Kidney capillary endothelial cell (primary cell): ENCODE measurements at places on chromosomes 4 and X.

DNA sequence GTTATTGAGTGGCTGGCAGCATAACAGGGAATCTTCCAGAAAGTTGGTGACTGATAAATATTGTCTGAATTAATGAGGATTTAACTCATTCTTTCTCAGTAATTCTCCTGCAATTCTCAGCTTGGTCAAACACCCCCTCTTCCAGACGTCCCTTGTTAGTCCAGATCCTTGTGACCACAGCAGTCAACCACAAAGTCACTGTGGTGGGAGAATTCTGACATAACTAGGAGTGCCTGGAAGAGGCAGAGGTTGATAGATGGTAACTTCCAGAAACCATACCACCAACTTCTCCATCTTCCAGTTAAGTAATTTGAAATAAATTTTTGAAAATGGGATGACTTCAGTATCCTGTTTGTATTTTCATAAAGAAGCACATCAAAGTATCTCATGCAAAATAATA lies 90.1 kb downstream of the CEP44 start:
- DNase-seq: no peak

- peak; percentile 78 for DNase-seq
Measured at GRCh38 chrX:47190445-47191269, 3.0 kb upstream of the UBA1 start.

- no peak for DNase-seq
Measured at GRCh38 chr4:126404549-126404948, 1089.8 kb downstream of the FAT4 start.

- no peak for DNase-seq
Measured at GRCh38 chr4:44701037-44701436, 22.8 kb downstream of the GUF1 start.

DNA sequence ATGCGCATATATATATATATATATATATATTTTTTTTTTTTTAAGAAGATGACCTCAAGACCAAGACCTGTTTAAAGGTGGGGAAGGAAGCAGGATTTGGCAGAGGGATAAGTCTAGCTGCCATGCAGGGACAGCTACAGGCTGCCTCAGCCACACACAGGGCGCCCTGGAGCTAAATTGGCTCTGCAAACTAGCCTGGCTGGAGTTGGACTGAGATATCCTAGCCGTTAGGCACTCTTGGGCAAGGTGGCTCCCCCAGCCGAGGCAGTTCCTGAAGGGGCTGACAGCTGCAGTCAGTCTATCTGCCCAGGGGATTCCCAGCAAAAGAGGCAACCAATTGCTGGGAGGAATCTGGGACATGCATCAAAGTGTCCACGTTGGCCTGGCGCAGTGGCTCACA lies 21.9 kb downstream of the TRIML1 start:
- DNase-seq: no peak

DNA sequence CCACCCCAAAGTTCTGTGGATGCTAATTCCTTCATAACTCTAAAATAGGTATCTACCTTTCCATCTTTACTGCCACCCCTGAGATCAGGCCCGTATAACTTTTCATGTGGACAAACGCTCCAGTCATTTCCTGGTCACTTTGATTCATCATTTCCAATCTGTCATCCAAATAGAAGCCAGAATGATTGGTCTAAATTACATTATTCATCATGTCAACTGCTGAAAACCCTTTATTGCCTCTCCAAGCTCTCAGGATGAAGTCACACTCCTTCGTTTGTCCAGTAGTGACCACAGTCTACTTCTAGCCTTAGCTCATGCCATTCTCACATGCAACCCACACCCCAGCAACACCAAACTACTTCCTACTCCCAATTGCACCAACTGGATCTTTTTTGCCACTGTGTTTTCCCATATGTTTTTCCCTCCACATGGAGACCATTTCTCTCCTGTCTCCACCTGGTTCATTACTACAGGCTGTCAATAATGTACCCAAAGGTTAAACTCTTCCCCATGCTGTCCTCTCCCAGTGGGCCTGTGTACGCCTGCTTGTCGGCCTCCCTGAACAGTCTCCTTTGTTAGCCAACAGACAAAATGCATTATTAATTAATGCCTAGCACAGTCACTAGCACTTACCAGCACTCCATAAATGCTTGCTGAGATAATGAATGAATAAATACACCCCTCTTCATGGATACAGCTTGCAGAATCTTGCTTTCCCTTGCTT lies 382.6 kb upstream of the NOCT start:
- no peak for DNase-seq

DNA sequence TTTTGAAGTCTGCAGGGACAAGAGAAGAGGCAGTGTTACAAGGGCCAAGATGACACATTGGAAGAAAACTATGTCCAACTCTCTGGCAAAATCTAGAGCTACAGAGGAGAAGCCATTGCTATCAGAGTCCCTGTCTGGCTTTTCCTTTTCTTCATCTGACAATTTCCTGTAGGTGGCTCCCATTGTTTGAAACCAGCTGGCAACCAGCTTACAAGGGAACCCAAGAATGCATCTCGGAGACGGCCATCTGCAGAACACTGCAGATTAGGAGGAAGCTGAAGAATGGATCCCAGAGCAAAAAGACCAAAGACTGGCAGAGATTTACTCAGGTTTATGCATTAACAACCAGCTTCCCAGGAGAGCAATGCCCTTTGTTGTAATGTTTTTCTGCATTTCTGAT lies 216.2 kb upstream of the CTSO start:
- DNase-seq: peak; percentile 9

GRCh38 chrX:120310861-120311726 lies at the start of gene TMEM255A:
Gene TMEM255A, minus strand, starts transcription at chrX:120311461. Its CDS starts 152 bp downstream, at chrX:120311309.
- DNase-seq: no peak

DNA sequence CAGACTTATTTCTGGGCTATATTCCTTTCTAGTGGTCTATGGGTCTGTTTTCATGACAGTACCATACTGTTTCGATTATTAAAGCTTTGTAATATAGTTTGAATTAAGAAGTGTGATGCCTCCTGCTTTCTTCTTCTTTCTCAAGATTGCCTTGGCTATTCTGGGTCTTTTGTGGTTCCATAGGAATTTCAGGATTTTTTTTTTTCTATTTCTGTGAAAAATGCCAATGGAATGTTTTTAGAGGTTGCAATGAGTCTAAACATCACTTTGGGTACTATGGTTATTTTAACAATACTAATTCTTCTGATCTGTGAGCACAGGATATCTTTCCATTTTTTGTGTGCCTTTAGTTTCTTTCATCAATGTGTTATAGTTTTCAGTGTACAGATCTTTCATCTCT lies 204.3 kb upstream of the HCCS start:
- no peak for DNase-seq

- DNase-seq: peak; percentile 17
Measured at GRCh38 chrX:28108186-28108945, 127.1 kb upstream of the DCAF8L1 start.

- DNase-seq: peak; percentile 37
Measured at GRCh38 chr4:11805842-11806241, 377.1 kb upstream of the HS3ST1 start.

DNA sequence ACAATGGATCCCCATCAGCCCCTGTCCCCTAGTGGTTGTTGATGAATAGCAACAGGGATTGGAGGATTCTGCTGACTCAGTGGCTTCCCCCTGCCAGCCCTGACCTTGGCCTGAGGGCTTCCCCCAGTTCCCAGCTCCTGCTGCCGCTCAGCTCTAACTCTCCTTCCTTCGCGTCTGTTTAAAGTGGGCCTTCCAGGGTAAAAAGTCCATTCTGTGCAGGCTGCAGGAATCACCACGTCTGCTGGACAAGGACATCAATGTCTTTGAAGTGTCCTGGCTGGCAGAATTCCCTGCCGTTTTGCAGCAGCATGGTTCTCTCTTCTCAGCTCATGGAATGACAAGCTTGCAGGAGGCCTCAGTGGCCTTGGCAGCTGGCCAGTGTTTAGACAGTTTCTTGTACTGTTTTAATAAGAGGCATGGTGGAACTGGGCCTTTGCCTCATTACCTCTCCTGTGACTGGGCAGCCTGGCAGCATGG lies 152.5 kb upstream of the STX18 start:
- DNase-seq: no peak

DNA sequence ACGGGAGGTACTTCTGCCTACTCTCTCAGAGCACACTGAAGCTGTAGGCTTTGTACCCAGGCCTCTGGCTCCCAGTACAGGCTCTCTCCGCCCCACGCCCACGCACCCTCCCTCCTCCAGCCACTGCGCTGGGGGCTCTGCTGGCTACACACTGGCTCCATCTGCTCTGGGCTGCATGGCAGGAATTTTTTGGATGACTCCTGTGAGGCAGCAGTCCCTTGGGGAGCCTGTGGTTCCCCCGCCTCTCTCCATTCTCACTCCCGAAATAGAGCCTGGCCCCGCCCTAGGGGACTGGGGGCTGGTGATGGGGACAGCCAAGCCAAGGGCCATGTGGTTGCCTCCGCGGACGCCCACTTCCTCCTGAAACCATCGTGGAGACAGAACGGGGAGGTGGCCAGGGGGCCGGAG lies 58.1 kb upstream of the ADRA2C start:
- DNase-seq: no peak

DNA sequence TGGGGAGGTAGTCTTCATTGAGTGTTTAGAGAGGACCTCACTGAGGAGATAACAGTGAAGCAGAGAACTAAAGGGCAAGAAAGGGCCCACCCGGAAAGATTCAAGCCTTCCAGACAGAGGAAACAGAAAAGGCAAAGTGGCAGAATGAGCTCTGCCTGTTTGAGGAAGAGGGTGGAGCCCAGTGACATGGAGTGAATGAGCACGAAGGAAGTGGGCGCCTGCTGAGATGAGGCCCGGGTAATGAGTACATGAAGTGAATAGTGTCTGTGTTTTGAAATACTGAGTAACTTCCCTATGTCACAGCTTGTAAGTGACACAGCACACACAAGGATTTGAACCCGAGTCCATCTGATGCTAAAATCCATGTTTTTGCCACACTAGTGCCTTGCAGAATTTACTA lies 32.5 kb upstream of the TLR2 start:
- DNase-seq: peak; percentile 41

GRCh38 chrX:22134681-22135080 lies 102.6 kb downstream of the PHEX start:
- peak; percentile 47 for DNase-seq

DNA sequence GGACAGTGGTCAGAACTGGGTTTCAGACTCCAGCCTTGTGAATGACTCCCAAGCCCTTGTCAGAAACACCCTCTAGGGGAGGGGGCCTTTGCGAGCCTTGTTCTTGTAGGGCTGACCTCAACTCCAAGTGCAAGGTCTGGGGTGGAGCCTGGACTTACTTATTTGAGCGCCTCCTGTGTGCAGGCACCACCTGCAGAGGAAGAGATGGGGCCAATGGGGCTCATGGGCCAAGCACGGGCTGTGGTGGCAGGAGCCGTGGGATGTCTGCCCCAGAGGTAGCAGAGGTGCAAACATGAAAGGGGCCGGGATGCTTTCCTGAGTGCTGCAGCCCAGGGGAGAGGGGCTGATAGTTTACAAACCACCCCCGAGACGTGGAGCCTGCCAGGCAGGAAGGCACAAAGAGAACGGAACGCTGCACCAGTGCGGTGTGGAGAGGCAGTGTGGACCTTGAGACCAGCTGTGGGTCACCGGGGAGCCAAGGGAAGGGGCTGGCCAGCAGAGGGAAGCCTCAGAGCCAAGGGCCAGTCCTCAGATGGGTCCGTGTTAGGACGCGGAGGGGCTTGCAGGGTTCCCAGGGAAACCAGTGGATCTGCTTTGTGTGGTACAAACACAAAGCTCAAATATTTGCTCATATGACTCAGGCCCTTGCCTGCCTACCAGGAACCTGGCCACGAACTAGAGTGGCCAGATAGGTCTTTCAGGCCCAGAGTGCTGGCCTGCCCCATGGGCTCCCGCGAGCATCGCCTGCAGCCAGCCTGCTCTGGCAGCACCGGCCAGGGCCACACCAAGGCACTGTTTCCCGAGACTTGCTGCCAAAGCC lies 8.7 kb upstream of the TADA2B start:
- no peak for DNase-seq

- peak; percentile 5 for DNase-seq
Measured at GRCh38 chr4:147924604-147925412, 192.9 kb downstream of the ARHGAP10 start.

DNA sequence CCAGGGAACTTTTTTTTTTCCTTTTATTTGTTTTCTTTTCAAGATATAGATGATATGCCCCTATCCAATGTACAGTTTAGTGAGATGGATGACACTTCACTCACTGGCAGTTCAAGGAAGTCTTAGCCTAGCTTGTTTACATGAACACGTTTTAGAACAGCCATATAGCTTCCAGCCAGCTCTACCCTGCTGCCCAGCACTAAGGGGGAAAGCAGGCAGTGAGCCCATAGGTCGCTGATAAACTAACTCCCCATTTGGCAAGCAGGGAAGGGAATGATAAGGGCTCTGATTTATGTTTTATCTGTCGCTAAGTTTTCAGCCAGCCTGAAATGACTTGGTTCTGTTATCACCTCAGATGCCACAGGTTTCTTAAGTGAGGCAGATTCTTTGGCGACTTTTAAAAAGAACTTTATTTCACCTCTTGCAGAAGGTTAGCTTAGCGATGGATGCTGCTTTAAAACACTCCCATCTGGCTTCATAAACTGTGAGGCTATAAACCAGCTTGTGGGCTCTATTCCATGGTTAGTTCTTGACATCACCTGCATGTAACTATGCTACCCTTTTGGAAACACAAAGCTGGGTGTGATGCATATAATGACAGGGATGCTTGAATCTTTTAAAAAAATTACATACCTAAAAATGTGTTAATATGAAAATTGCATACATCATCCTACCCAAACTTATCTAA lies 348.4 kb downstream of the FBXO8 start:
- no peak for DNase-seq

GRCh38 chr4:184851886-184852285 lies 26.1 kb upstream of the ACSL1 start:
- no peak for DNase-seq

GRCh38 chrX:135707880-135708279 lies 5.6 kb upstream of the CT45A1 start:
- no peak for DNase-seq

GRCh38 chr4:23770011-23770410 lies 119.8 kb downstream of the PPARGC1A start:
- DNase-seq: no peak

GRCh38 chrX:40727093-40727492 lies 8.2 kb downstream of the MED14 start:
- no peak for DNase-seq

DNA sequence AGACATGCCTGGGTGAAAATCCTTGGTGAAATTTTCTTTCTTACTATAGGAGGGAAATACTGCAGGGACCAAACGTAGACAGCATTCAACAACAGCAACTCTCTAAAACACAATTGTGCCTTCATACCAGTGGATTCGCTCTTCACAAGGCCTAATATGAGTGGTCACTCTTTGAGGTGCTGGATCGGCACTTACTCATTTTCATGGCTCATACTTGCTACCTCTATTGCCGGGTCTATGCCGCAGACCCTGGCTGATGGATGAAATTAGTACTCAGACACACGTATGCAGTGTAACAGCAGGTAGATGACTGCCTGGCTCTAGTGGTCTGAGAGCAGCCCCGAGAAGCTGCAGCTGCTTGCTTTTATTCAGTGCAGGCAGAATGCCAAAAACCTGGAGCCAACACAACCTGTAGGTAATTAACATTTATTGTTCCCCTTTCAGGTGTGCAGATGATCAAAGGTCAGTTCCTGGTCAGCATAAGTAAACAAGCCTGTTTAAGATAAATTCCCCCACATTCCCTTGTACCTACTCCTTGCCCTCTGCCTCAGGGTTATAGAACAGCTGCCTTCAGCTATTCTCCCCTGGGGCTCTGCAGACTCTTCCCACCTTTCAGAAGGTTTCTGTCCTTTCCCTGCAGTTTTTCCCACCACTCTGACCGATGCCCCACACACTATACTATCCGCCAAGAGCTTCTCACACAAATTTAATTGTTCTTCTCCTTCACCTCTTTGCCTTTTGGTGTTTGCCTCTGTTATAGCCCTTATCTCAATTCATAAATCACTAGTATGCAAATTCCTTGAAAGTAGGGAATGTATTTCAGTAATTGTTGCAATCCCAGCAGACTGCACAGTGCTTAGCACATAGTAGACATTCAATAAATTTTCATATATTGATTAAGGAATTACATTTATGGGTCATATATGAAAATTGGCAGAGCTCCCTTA lies 210.0 kb downstream of the SPANXN3 start:
- DNase-seq: no peak
